ENCODE measurements at places on chromosomes 3 and 15. TPM values are rescaled to one million over a fixed set of nuclear protein-coding genes. Genes with fewer than 3 reads are reported as not detected.

Gene AMOTL2
- 36.0 TPM for polyA plus RNA-seq

DNA sequence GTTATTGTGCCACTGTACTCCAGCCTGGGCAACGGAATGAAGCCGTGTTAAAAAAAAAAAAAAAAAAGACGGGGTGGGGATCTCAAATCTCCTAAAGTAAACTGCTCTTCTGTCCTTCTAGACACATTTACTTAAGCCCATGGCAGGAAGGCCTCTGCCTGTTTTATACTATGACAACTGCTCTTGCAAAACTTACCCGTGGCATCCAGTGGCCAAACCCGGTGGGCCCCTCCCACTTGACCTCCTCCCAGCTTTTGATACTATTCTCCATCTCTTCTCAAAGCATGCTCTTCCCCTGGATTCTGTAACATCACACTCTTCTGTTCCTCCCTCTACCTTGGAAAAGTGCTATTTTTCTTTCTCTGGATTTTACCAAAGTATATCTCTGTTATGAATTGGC, 112.2 kb downstream of the RFTN1 start:
- no peaks in the 10 kb centered on the region for H3K36me3 ChIP-seq
- H3K27ac ChIP-seq: no peak overlapping the region
- H3K27me3 ChIP-seq: no peaks in the 10 kb centered on the region
- no peak overlapping the region for H3K4me3 ChIP-seq
- no peak for DNase-seq

GRCh38 chr3:17743658-17743995, 1.2 kb upstream of the TBC1D5 start:
- H3K4me1 ChIP-seq: peaks cover 11% of the 10 kb centered on the region
- no peak overlapping the region for H3K4me3 ChIP-seq
- H3K36me3 ChIP-seq: no peaks in the 10 kb centered on the region

DNA sequence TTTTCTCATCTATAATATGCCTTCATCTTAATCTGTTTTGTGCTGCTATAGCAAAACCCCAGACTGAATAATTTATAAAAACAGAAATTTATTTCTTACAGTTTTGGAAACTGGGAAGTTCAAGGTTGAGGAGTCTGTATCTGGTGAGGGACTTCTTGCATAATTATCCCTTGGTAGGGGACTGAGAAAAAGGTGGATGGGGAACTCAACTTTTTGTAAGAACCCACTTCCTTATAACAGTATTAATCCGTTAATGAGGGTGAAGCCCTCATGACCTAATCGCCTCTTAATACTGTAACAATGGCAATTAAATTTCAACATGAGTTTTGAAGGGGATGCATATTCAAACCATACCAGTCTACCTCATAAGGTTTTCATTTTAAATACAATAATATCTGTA, 17.4 kb upstream of the MYH15 start:
- H3K36me3 ChIP-seq: no peaks in the 10 kb centered on the region
- no peak for DNase-seq
- no peak overlapping the region for H3K4me3 ChIP-seq
- H3K27me3 ChIP-seq: no peaks in the 10 kb centered on the region
- H3K4me1 ChIP-seq: no peaks in the 10 kb centered on the region

Gene PLOD2
- 92.2 TPM for polyA plus RNA-seq

Gene ITIH4
- 4.3 TPM for polyA plus RNA-seq

DNA sequence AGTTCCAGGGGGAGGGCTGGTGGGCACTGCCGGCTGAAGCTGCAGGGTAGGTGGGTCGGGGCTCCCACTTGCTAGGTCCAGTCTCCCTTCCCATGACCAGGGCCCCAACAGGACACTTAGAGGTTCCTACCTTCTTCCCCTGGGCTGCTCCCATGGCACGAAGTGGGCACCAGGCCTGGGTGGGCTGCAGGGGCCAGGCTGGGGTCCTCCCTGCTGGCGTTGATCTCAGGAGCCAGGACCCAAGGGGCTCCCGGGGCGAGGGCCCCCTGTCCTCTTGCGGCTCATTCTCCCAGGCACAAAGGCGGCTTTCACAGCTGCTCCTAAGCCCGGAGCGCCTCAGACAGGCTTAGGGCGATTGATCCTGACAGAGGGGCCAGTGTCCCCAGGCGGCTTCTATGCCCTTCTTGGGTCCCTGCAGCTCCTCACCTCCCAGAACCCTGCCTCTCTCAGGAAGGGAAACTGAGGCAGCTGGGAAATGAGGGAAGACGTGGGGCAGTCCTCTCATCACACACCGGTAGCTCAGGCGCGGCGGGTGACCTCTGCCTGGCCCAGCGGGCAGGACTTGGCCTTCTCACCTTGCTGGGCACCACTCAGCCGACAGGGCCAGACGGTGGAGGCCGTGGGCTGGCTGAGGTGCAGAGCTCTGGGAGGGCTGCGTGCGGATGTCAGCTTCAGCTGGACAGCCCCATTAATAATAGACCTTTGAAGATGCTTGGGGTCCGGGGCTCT, 39.6 kb downstream of the FAM3D start:
- H3K27me3 ChIP-seq: no peaks in the 10 kb centered on the region
- H3K27ac ChIP-seq: no peak overlapping the region
- no peak overlapping the region for H3K4me3 ChIP-seq
- H3K4me1 ChIP-seq: peaks cover 33% of the 10 kb centered on the region
- DNase-seq: no peak

Gene SAMMSON
- 0.09 TPM for polyA plus RNA-seq

GRCh38 chr3:48678056-48678455, 7.7 kb downstream of the NCKIPSD start:
- no peak overlapping the region for H3K27ac ChIP-seq
- no peak for DNase-seq
- no peaks in the 10 kb centered on the region for H3K4me1 ChIP-seq
- H3K36me3 ChIP-seq: peaks cover 73% of the 10 kb centered on the region
- no peak overlapping the region for H3K4me3 ChIP-seq

- H3K27me3 ChIP-seq: peaks cover 3% of the 10 kb centered on the region
- no peak overlapping the region for H3K27ac ChIP-seq
- H3K36me3 ChIP-seq: no peaks in the 10 kb centered on the region
Measured at GRCh38 chr15:80803580-80804525, 24.7 kb downstream of the CEMIP start.

Gene SLCO2A1
- polyA plus RNA-seq: 8.2 TPM

Gene XCR1
- 1.2 TPM for polyA plus RNA-seq

- no peak for DNase-seq
- H3K36me3 ChIP-seq: no peaks in the 10 kb centered on the region
- no peaks in the 10 kb centered on the region for H3K4me1 ChIP-seq
- no peaks in the 10 kb centered on the region for H3K27me3 ChIP-seq
- no peak overlapping the region for H3K27ac ChIP-seq
Measured at GRCh38 chr3:124374583-124374982, 355.7 kb upstream of the UMPS start.

Gene FANCD2OS
- not detected for polyA plus RNA-seq

Gene PTX3
- polyA plus RNA-seq: 9.2 TPM

- H3K27me3 ChIP-seq: no peaks in the 10 kb centered on the region
- DNase-seq: no peak
- no peaks in the 10 kb centered on the region for H3K36me3 ChIP-seq
- H3K4me3 ChIP-seq: no peak overlapping the region
Measured at GRCh38 chr3:71309886-71310285, 273.6 kb downstream of the FOXP1 start.

Gene POPDC2
- polyA plus RNA-seq: 12.2 TPM

DNA sequence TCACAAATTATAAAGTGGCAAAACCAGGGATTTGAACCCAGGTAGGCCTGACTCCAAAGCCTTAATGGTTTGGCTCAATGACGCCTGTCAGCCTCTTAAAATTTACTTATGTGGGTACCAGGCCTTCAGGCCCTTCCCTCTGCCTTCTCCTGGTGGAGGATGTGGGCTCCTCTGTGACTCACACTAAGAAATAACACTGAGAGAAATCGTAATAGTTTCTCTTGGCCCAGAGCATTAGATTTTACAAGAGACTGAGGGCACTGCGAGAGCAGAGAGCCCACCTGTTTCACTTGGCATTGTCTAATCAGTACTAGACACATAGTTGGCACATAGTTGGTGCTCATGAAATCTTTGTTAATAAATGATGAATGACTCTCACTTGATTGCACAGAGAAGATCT, 505.2 kb downstream of the SHQ1 start:
- no peak for DNase-seq
- no peaks in the 10 kb centered on the region for H3K36me3 ChIP-seq
- H3K27ac ChIP-seq: no peak overlapping the region
- no peaks in the 10 kb centered on the region for H3K27me3 ChIP-seq
- peaks cover 8% of the 10 kb centered on the region for H3K4me1 ChIP-seq

- H3K27me3 ChIP-seq: no peaks in the 10 kb centered on the region
- DNase-seq: no peak
- no peak overlapping the region for H3K4me3 ChIP-seq
- H3K36me3 ChIP-seq: no peaks in the 10 kb centered on the region
- no peak overlapping the region for H3K27ac ChIP-seq
Measured at GRCh38 chr15:62962101-62962995, 80.2 kb upstream of the TPM1 start.

Gene SLC9C1
- 0.33 TPM for polyA plus RNA-seq

Gene ZNF660
- polyA plus RNA-seq: 5.7 TPM

DNA sequence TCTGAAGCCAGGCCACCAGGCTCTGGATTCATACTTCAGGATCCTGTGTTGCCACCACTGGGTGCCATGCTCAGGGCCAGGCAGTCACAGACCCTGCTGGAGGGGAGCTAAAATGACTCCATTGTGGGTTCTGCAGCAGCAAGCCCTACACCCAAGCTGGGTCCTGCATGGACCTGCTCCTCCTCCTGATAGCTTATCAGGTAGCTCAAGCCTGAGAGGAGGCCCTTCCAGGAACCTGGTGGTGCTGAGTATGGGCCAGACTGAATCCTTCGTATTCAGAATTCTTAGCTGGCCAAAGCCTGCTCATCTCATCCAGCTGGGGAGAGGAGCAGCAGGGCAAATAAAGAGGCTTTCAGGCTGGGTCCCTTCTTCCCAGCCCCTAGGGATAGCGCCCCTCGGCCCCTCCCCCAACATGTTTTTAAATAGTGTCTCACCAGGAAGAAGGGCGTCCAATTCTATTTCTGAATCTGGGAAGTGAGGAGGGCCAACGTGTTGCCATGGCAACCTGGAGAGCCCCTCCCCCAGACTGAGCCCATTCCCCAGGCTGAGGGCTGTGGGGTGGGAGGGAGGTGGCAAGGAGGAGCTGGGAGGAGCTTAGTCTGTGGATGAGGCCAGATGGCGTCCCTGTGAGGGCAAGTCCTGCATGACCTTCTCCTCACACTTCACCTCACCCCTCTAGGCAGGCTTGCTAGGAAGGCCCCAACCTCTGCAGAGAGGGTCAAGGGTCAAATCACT, 11.0 kb upstream of the CAMKV start:
- H3K36me3 ChIP-seq: no peaks in the 10 kb centered on the region
- no peak overlapping the region for H3K27ac ChIP-seq
- DNase-seq: no peak

GRCh38 chr3:195297446-195297845, 26.5 kb upstream of the XXYLT1 start:
- no peak overlapping the region for H3K27ac ChIP-seq
- peaks cover 23% of the 10 kb centered on the region for H3K36me3 ChIP-seq
- H3K4me3 ChIP-seq: no peak overlapping the region
- peaks cover 3% of the 10 kb centered on the region for H3K4me1 ChIP-seq
- no peak for DNase-seq

DNA sequence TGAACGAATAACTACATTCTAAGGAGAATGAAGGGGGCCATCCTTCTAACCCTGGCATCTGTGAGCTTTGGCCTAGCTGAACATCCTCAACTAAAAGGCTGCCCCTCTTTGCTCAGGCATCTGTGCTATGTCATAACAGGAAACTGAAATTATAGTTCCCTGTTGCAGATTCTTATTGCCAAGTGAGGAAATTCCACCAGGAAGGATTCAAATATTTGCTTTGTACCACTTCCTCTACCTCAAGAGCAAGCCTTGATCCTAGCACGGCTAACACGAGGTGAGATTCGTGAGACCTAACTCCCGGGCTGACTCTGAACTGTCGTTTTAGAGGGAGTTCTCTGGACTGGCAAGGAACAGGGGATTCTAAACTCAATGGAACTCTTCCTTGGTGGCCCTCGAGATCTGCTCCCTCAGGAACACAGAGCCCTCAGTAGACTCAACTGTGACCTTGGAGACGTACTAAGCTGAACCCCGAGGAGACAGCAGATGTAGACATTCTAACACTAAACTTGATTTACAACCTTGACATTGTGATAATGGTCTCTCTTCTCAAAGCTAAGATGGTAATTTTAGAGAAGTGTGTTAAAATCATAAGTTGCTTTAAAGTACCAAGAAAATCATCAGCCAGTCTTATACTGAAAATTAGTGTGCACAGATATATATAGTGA, 4.2 kb downstream of the SPG21 start:
- H3K27me3 ChIP-seq: no peaks in the 10 kb centered on the region
- peaks cover 40% of the 10 kb centered on the region for H3K4me1 ChIP-seq
- DNase-seq: no peak
- peaks cover 8% of the 10 kb centered on the region for H3K36me3 ChIP-seq
- no peak overlapping the region for H3K4me3 ChIP-seq

Gene SCN11A
- polyA plus RNA-seq: 1.1 TPM

- no peak overlapping the region for H3K27ac ChIP-seq
- no peak for DNase-seq
- no peak overlapping the region for H3K4me3 ChIP-seq
- H3K4me1 ChIP-seq: no peaks in the 10 kb centered on the region
Measured at GRCh38 chr3:55701997-55702396, 214.9 kb upstream of the WNT5A start.

DNA sequence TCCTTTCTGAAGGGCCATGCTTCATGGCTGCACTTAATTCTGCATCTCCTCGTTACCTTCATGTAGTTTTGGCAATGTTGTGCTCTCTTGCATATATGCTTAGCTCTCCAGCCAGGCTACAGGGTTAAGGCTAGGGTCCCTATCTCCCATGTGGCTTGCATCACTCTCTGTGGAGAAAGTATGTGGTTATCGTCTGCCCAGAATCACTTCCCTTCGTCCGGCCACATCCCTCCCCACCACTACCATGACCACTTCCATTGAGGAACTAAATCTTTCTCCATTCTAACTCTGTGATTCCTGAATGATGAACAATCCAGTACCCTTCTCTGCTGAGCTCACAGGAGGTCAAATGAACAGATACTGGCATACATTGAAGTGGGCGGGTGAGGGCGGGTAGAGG, 34.0 kb downstream of the WWTR1 start:
- H3K27me3 ChIP-seq: no peaks in the 10 kb centered on the region
- H3K4me1 ChIP-seq: no peaks in the 10 kb centered on the region
- H3K4me3 ChIP-seq: no peak overlapping the region
- H3K27ac ChIP-seq: no peak overlapping the region
- H3K36me3 ChIP-seq: no peaks in the 10 kb centered on the region

DNA sequence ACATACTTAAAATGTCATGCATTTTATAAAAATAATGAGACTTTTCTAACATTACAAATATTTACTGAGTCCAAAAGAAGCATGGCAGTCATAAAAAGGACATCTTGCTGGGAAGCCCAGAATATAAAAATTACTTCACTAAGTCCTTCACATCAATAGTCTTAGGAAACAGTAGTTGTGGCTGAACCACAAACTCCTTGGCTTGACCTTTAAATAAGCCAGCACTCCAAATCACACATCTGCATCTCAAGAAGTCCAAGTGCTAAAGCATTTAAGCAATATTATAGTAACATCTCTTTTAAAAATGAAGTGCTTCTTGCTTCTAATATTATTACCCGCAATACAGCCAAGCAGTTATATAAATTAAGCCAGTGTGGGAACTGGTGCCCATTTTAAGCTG, 8.8 kb downstream of the CCNL1 start:
- H3K27ac ChIP-seq: no peak overlapping the region
- no peak overlapping the region for H3K4me3 ChIP-seq
- no peaks in the 10 kb centered on the region for H3K27me3 ChIP-seq
- peaks cover 3% of the 10 kb centered on the region for H3K4me1 ChIP-seq

Gene C2CD4A
- polyA plus RNA-seq: 3.6 TPM

All from large intestine (tissue), 12 donors.